ENCODE measurements at places on chromosomes 1 and 21.

- no peak for DNase-seq
Measured at GRCh38 chr21:45125357-45125756, 51.0 kb downstream of the ADARB1 start.

- DNase-seq = no peak
Measured at GRCh38 chr1:66770240-66770639, 18.0 kb downstream of the DYNLT5 start.

GRCh38 chr1:202616355-202616915 is 93.8 kb downstream of the SYT2 start:
- peak; percentile 40 for DNase-seq

- DNase-seq = peak; percentile 52
Measured at GRCh38 chr21:45869121-45870007, 112.2 kb upstream of the COL6A1 start.

GRCh38 chr1:241362350-241362749 is 5.3 kb upstream of the RGS7 start:
- DNase-seq = no peak

DNA sequence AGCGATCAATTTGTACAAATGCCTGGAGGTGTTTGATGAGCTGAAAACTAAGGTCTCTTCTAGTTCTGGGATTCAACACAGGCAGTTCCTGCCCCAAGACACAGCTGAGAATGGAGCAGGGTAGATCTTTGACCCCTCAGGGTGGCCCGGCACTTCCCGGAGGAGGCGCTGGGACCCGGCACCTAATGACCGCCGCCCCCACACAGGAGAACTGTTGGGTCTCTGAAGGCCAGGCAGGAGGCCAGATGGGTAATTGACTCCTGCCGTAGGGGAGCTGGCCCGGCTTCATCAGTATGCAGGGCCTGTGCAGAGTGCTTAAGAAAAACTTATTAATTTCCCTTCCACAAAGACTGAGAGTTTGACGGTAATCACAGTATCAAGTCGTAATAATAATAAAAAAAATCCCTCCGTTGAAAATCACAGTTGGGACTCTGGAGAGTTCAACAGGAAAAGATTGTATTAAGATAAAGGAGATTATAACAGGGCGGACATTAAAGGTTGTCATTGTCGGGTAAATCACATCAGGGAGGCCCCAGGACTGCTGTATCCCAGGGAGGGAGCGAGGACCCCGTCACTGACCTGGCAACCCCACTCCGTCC is 51.7 kb downstream of the UBIAD1 start:
- no peak for DNase-seq

DNA sequence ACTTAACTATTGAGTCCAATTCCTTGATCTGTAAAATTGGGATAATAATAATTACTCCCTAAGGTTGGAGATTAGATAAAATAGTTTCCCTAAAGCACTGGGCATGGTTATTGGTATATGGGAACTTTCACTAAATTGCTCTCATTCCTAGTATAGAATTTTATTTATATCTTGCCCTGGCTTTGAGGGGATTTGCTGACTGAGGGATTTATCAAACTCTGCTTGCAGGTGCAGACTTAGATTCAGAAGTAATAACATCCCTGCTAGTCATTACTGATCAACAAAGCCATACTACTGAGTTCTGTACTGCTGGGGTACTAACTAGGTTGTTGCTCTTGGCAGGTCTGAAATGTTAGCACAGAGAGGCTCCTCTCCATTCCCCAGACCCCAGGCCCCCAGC is 41.9 kb downstream of the CASQ2 start:
- no peak for DNase-seq

- DNase-seq = no peak
Measured at GRCh38 chr1:176849281-176849680, 315.2 kb downstream of the ASTN1 start.

DNA sequence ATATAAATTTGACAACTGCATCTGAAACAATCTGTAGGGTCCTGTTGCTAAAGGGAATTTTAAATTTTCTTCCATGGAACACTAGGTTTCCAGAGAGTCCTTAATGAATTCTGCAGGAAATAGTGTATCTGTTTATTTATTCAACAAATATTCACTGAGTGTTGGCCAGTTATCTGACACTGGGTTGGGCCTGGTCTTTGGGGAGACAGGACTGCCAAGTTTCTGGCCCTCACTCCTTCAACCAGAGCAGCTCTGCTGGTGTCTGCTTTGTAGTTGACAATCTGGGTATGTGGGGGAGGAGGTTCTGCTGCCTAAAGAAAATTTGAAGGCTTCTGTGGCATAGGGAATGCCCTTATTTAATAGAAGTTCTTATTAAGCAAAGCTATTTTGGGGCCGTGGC is 26.1 kb upstream of the HUNK start:
- DNase-seq = no peak

DNA sequence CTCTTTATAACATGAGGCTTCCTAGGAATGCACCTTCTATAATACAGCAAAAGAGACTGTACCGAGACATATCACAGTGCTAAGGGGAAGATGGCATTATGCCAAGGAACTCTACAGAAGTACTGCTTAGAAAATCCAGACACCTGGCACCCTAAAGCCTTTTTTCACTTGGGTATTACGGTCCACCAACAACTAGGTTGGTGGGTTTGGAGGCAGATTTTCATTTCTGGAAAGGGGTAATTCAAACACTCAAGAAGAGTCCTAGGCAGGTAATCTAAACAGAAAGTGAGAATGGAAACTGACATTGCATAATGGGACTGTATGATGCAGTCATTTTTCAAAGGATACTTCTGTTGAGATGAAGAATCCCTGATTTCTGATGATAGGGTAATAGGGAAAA is 19.6 kb downstream of the SCMH1 start:
- DNase-seq = peak; percentile 18

GRCh38 chr1:221347706-221348105 is 394.2 kb downstream of the DUSP10 start:
- no peak for DNase-seq

Measured in mesenchymal stem cell (in vitro differentiated cells and primary cell).